ENCODE measurements at places on chromosomes 1 and 21. TPM values are rescaled to one million over a fixed set of nuclear protein-coding genes. Genes with fewer than 3 reads are reported as not detected.

DNA sequence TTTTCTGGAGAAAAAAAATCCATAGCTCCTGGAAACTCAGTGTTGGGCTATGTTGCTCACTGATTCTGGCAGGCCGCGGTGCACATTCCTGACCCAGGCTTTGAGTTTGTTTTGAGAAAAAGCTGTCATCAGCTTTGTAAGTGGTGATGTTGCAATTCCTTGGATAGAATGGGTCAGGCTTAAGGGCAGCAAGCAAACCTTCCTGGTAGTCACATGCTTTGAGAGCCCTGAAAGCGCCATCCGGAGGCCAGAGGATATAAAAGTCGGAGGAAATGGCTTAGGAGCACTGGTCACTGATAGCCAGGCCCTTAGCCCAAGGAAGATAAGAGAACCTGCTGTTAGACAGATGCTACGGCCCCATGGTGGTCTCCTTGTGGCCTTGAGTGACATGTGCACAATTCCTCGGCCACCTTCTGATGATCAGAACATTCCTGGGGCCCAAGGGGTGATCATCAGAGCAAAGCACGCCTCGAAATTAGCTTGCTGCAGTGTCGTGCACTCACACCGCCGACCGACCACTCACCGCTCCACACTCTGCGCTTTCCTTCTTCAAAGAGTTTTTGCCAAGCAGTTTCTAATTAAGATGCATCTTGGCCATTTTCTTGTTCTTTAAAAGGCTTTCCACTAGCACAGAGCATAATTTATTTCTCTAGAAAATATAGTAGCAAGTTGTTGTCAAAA lies 78.6 kb downstream of the MAN1C1 start:
- DNase-seq, result no peak

DNA sequence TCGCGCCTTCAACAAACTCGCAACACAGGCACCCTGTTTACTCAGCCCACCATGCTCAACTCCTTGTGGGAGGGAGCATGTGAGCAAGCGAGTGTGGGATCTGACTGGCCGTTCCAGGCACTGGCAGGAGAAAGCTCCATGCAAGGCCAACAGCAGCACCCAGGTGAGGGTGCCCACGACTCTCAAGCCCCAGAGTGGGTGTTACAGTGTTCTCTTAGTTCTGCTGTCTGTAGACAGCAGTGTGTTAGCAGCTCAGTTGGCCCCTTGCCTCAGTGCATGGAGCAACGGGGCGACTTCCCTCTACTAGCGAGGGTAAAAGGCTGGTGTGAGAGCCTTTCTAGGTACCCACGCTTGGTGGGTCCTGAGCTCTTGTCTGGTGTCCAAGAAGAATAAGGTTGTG lies 114.6 kb downstream of the PIGK start:
- no peak for DNase-seq

- DNase-seq, result peak; percentile 32
Measured at GRCh38 chr21:31117128-31117916, 79.0 kb upstream of the KRTAP19-8 start.

GRCh38 chr1:181806746-181807145 lies 254.8 kb downstream of the ZNF648 start:
- DNase-seq, result no peak

DNA sequence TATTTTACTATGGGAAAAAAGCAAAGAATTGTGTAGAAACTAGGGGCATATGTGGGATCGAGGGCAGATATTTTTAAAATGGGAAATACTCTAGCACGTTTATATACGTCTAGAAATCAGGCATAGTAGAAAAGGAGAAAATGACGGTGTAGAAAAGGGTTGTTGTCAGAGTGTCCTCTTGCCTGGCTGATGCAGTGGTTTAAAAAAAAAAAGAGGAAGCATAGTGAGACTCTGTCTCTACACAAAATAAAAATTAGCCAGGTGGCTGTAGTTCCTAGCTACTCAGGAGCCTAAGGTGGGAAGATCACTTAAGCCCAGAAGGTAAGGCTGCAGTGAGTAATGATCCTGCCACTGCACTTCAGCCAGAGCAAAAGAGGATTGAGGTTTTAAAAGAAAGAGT lies 64.7 kb upstream of the LRRC7 start:
- DNase-seq, result no peak

GRCh38 chr1:37722181-37723071 lies 30.1 kb downstream of the CDCA8 start:
- DNase-seq, result no peak

GRCh38 chr1:167997037-167997575 lies 60.2 kb upstream of the MPC2 start:
- DNase-seq, result no peak

- no peak for DNase-seq
Measured at GRCh38 chr1:107942814-107943213, 22.2 kb downstream of the VAV3 start.

GRCh38 chr1:173162601-173163000 lies 44.5 kb downstream of the TNFSF4 start:
- no peak for DNase-seq

- peak; percentile 9 for DNase-seq
Measured at GRCh38 chr21:14675774-14676530, 129.8 kb upstream of the SAMSN1 start.

GRCh38 chr1:214983126-214983869 lies 99.2 kb upstream of the KCNK2 start:
- DNase-seq, result no peak

- no peak for DNase-seq
Measured at GRCh38 chr1:12475101-12475500, 142.9 kb downstream of the DHRS3 start.

GRCh38 chr1:191520345-191520744 lies 637.9 kb upstream of the RGS18 start:
- no peak for DNase-seq

DNA sequence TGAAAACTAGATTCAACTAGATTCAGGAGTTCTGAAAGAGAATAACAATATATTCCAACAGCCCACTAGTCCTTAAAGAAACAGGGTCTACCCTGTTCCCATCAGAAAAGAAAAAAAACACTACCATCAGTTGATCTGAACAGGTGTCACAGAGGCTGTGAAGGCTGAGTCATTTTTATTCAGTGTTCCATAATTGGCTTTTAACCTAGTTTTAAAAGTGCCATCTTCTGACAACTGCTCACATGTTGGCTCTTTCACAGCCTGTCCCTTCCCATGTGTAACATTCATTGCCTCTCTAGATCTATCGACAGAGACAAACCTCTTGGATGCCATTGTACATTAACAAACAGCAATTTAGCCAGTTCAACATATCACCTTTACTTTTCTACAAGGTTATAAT lies 243.7 kb downstream of the TBX15 start:
- no peak for DNase-seq

- no peak for DNase-seq
Measured at GRCh38 chr1:23638188-23638619, 53.4 kb upstream of the RPL11 start.

- DNase-seq, result no peak
Measured at GRCh38 chr21:25564349-25564948, 42.8 kb downstream of the MRPL39 start.

DNA sequence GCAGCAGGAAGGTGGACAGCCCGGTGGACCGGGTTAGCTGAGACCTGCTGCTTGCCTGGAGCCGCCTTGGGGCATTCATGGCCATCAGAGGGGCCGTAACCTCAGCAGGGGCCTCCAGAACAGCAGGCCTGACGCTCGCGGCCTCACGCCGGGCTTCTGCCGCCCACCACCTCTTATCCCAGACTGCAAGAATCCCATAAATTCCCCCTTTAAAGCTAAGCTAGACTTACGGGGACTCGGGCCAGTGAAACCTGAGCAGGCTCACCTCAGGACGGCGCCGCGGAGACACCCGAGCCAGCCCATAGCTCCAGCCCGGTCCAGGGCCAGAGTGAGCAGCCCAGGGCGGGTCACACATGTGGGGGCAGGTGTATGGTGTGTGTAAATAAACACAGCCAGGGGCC lies 132.3 kb downstream of the GLIS1 start:
- DNase-seq, result no peak

GRCh38 chr1:88175631-88176226 lies 508.3 kb upstream of the PKN2 start:
- DNase-seq, result no peak

- DNase-seq, result no peak
Measured at GRCh38 chr1:159700312-159700711, 14.1 kb downstream of the CRP start.

DNA sequence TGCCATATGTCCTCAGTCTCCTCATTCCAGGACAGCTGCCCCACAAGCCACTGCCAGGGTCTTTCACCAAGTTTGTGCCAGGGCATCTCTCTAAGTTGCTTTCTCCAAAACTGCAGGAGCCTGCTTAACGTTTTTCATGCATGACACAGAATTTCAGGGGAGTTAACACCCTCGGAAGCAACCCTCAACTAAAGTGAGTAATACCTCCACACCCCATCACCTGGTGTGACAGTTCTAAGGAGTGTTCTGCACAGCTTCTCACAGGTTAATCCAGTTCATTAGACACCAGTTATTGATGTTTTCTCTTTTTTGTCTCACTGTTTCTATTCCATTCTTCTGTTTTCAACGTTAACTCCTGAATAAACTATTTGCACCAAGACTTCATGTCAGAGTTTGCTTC lies 115.0 kb downstream of the BACH1 start:
- no peak for DNase-seq

GRCh38 chr1:5509664-5510452 lies 482.4 kb downstream of the NPHP4 start:
- peak; percentile 82 for DNase-seq

DNA sequence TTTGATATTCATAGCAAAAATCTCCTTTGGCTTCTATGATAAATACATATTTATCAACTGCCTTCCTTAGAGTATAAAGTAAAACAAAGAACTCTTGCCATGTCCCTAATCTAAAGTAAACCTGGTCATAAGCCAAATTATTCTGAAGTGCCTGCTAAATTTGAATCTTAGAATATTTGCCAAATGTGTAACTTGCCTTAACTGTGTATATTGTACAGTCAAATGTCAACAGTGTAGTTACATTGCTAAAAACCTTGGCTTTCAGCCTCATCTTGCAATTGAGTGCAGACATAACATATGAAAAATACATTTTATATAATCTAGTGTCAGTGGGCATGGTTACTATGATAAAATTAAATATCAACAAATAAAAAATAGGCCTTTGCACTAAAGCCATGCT lies 583.4 kb upstream of the ADAMTS5 start:
- no peak for DNase-seq

DNA sequence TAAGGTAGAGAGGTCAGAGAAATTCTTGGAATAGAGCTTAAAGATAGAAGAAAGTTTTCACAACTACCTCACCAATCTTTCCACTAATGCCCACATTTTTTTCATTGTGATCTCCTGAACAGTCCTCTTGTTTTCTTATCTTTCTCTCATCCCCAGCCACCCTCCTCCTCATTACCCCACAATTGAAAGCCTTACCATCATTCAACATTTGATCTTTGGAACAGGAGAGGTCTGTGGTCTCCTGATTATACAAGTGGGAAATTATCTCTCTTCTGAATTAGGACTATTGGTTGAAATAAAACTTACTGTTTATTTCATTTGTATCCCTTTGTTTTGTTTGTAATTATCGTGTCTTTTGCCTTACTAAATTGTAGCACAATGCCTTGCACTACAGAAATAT lies 29.6 kb downstream of the DNAH14 start:
- no peak for DNase-seq

DNA sequence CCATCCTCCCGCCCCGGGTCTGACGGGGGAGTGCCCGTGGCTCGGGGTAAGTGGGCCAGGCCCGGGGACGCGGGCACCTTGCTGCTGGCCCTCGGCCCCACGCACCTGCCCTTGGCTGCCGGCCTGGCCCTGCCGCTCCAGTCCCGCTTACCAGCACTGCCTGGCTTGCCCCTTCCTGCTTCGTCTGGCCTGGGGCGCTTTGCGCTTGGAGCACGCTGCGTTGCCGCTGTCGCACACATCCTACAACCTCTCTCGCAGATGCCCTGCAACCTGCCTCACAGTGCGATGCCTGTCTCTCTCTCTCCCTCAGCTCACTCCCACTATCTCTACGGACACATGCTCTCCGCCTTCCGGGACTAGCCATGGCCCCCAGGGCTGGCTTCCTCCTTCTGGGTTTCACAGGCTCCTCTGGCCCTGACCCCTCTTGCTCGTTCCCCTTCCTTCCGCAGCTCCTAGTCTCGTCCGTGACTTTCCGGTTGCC lies 9.7 kb downstream of the MYOG start:
- DNase-seq, result no peak

DNA sequence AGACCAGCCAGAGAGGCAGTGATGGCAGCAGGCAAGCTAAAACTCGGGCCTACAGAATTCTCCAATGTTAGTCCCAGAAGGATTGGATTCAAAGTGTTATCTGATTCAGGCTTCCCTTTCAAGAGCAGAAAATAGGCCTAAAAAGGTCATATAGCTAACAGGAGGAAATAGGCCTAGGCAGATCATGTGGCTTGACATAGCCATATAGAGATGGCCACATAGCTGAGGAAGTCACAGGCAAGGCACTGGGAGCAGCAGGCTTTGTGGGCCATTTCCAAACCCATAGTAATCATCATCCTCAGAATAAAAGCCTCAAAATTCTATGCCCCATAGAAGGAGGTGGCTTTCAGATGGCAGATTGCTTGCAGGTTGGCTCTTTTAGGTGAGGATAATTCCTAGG lies 29.0 kb upstream of the LMO4 start:
- no peak for DNase-seq

DNA sequence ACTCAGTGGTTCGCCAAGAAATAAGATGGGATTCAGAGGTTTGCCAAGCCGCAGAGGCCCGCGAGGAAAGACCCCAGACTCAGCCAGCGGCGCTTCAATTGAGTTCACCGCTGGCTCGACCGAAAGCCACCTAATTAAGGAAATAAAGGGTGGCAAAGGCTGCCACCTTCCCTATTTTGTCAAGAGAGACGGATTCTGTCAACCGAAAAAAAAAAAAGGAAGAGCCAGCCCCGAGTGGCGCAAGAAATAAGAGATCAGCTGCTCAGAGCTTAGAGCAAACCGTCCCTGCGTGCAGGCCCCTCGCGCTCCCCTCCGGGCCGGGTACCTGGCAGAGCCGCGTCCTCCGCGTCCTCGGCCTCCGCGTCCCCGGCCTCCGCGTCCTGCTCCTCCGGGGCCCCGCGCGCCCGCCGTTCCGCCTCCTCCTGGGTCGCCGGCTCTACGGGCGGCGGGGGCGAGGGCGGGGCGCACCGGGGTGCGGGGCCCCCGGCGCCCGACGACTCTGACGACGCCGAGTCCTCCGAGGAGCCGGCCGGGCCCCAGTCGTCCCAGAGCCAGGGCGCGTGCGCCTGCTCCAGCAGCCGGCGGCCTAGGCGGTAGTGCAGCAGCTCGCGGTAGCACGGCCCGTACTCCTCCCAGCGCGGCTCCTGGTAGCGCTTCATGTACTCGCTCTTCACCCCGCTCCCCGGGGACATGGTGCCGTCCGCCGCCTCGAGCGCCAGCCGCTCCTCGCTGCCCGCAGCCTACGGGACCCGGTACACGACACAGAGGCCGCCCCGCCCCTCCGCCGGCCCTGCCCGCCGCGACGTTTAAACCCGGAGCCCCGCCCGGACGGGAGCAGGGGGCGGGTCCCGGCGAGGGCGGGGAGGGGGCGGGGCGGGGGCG lies 832 bp downstream of the CCSAP start:
- DNase-seq, result peak; percentile 85

- DNase-seq, result peak; percentile 23
Measured at GRCh38 chr1:172134087-172134731, 286.3 kb upstream of the C1orf105 start.

Gene HEYL
- 0.19 TPM for total RNA-seq

Gene OR2L3
- total RNA-seq, result not detected

Gene FMO5
- 0.37 TPM for total RNA-seq

Gene ATP6V1G3
- total RNA-seq, result not detected

Gene CD53
- 244 TPM for total RNA-seq

Gene SSX2IP
- total RNA-seq, result 10.3 TPM

Gene TCEA3
- 6.8 TPM for total RNA-seq

Gene GBP1
- total RNA-seq, result 67.6 TPM

Gene CFHR4
- not detected for total RNA-seq

Gene ACTN2
- 0.44 TPM for total RNA-seq

Gene NEK2
- total RNA-seq, result 32.3 TPM

Gene SLC9C2
- total RNA-seq, result not detected

Gene CHD5
- 0.76 TPM for total RNA-seq

Gene IGSF5
- total RNA-seq, result not detected

Gene AIRE
- total RNA-seq, result not detected

Measured in activated CD4-positive, alpha-beta T cell treated with anti-CD3 and anti-CD28 coated beads for 36 hours (primary cell).